ENCODE measurements at places on chromosomes 6 and 20. TPM values are rescaled to one million over a fixed set of nuclear protein-coding genes. Genes with fewer than 3 reads are reported as not detected.

PCSK2 gene
- not detected for total RNA-seq

MEP1A gene
- not detected for total RNA-seq

UNC5CL gene
- 0.20 TPM for total RNA-seq

ESR1 gene
- not detected for total RNA-seq

NKX2-4 gene
- total RNA-seq: not detected

TMC2 gene
- not detected for total RNA-seq

FKBP5 gene
- total RNA-seq: 9.6 TPM

KIF25 gene
- not detected for total RNA-seq

ARFGEF3 gene
- total RNA-seq: 0.63 TPM
